Articular chondrocyte of knee joint (primary cell): ENCODE measurements at places on chromosomes 2 and 18. TPM values are rescaled to one million over a fixed set of nuclear protein-coding genes. Genes with fewer than 3 reads are reported as not detected.

The PROC gene
- total RNA-seq = 0.11 TPM in 1 of 2 replicates, not detected in the other

The VAMP8 gene
- 9.9 and 12.4 TPM in 2 replicates for total RNA-seq

The DES gene
- 0.76 and 1.6 TPM in 2 replicates for total RNA-seq

The SDC1 gene
- total RNA-seq = 22.5 and 27.3 TPM in 2 replicates

The EMILIN2 gene
- total RNA-seq = 2.5 and 6.4 TPM in 2 replicates

The RFX8 gene
- total RNA-seq = 9.0 and 14.4 TPM in 2 replicates

The SIX2 gene
- 35.5 and 41.8 TPM in 2 replicates for total RNA-seq

The ATP6V1B1 gene
- total RNA-seq = 0.39 TPM in 1 of 2 replicates, not detected in the other

The NEB gene
- 0.78 and 3.4 TPM in 2 replicates for total RNA-seq

The SATB2 gene
- 2.1 and 4.9 TPM in 2 replicates for total RNA-seq

The WDR12 gene
- total RNA-seq = 19.6 and 26.9 TPM in 2 replicates

The TEKT4 gene
- total RNA-seq = 0.11 TPM in 1 of 2 replicates, not detected in the other

The ANKRD36B gene
- 66.3 and 83.6 TPM in 2 replicates for total RNA-seq

The RTN4 gene
- total RNA-seq = 319 TPM in 2 replicates
